ENCODE measurements at places on chromosomes 3 and 15.
A peak's percentile ranks its signal among the peaks of the same experiment; 100 is the strongest.

DNA sequence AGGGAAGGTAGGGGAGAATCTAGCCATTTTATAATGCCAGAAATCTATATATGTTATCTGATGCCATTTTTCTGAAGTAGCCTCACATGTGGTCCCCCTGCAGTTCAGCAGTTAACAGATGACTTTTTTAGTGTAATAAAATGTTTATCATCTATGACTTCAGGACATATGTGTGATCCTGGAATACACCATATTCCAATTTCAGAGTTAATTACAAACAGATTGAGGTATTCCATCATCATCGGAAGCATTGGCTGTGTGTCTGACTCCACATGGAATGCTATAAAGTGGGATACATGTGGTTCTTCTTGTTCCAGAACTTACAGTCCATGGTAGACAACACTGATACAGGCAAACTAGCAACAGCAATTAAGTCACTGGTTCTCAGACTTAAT lies 45.9 kb upstream of the LIMD1 start:
- DNase-seq = no peak
- no peak overlapping the region for H3K27ac ChIP-seq
- no peaks in the 10 kb centered on the region for H3K27me3 ChIP-seq

GRCh38 chr3:20103731-20104130 lies 63.5 kb downstream of the KAT2B start:
- DNase-seq = no peak
- H3K27ac ChIP-seq = no peak overlapping the region
- no peaks in the 10 kb centered on the region for H3K36me3 ChIP-seq
- H3K4me1 ChIP-seq = no peaks in the 10 kb centered on the region
- H3K27me3 ChIP-seq = no peaks in the 10 kb centered on the region

DNA sequence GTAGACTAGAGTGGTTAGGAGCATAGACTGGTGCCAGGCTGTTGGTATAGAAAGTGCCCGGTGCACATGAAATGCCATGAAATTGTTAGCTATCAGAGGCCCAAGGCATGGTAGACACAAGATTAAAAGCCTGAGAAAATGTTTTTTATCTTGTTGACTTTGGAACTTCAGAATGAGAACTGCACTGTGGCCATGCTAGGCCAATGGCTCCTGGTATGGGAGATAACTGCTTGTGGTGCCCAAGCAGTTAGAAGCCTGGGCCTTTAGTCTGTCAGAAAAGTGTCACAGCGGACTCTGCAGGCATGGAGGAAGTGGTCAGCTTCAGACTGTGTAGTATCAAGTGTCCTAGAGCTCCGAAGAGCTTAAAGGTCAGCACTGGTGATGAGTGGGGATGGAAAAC lies 11.9 kb downstream of the FYCO1 start:
- no peak overlapping the region for H3K4me3 ChIP-seq
- no peak overlapping the region for H3K27ac ChIP-seq
- no peak for DNase-seq

- DNase-seq = no peak
- no peak overlapping the region for H3K4me3 ChIP-seq
- H3K27me3 ChIP-seq = no peaks in the 10 kb centered on the region
- H3K4me1 ChIP-seq = no peaks in the 10 kb centered on the region
These were observed 19.9 kb downstream of the DNAJB8 start for GRCh38 chr3:128446821-128447220.

GRCh38 chr15:78195735-78196201 lies 38.6 kb downstream of the ACSBG1 start:
- DNase-seq = no peak
- H3K36me3 ChIP-seq = no peaks in the 10 kb centered on the region
- H3K27ac ChIP-seq = no peak overlapping the region
- H3K27me3 ChIP-seq = no peaks in the 10 kb centered on the region
- no peaks in the 10 kb centered on the region for H3K4me1 ChIP-seq
- H3K4me3 ChIP-seq = no peak overlapping the region

GRCh38 chr3:44400771-44401170 lies 62.2 kb downstream of the TCAIM start:
- no peak overlapping the region for H3K27ac ChIP-seq
- no peaks in the 10 kb centered on the region for H3K27me3 ChIP-seq
- H3K4me1 ChIP-seq = no peaks in the 10 kb centered on the region
- no peaks in the 10 kb centered on the region for H3K36me3 ChIP-seq

DNA sequence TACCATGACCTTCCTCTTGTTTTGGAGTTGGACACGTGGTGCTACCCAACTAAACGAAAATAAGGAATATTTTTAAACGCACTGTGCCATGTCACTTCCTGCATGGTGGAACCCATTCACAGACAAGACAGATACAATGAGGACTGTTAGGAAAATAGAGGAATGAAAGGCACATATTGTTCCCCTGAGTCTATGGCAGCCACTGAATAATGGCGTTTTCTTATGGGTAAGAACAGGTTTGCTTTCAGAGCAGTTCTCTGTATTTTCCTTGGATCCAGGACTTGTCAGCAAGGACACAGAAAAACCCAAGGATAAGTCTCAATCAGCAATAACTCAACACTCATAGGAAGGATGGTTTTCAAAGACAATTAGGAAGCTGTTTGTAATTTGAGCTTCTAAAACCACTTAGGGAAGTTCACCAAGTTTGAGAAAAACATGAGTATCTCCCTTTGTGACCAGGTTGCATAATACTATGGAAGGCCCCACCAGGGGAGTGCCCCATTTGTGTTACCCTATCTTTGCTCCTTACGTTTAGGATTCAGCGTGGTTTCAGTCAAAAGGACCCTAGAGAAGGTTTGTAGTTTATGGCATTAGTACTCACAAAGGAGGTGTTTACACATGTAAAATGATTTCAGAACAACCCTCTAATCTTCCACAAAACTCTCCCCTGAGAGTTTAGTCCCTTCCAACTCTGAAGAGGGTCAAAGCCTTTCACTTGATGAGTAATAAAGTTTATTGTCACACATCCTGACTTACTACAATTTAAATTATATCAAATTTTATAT lies 487.2 kb upstream of the ATP11B start:
- no peaks in the 10 kb centered on the region for H3K36me3 ChIP-seq
- no peaks in the 10 kb centered on the region for H3K4me1 ChIP-seq
- no peak overlapping the region for H3K4me3 ChIP-seq
- DNase-seq = no peak
- H3K27me3 ChIP-seq = no peaks in the 10 kb centered on the region

- H3K27ac ChIP-seq = no peak overlapping the region
- no peak for DNase-seq
- no peaks in the 10 kb centered on the region for H3K4me1 ChIP-seq
- H3K4me3 ChIP-seq = no peak overlapping the region
These were observed 463.5 kb downstream of the RAP2B start for GRCh38 chr3:153625506-153625905.

DNA sequence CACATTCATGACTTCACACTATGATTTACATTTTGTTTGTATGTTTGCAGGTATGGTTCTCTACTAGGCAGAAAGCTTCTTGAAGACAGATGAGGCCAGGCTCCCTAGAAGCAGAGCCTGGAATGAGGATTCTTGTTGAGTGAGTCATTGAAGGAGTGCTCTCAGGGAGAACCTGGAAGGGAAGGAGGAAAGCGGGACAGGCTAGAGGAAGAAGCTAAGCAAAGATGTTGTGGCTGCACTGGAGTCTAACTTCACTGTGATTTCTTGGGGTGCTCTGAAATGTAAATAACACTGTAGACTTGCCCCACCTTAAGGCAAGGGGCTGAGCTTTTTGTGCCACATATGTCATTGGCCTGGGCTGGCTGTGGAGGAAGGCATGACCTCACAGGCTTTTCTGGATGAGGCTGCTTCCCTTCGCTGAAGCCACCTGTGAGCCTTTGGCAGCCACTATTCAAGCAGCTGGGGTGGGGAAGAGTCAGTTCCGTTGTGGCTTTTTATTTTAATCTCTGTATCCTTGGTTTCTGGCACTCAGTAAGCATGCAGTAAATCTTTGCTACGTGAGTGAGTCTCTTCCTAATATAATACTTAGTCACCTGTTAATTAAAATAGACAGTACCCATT lies 307.3 kb downstream of the SV2B start:
- no peaks in the 10 kb centered on the region for H3K36me3 ChIP-seq
- DNase-seq = no peak
- no peaks in the 10 kb centered on the region for H3K27me3 ChIP-seq
- no peak overlapping the region for H3K27ac ChIP-seq

- peak; percentile 36 for DNase-seq
- 0 out of 2 replicates have a peak, but pooled peaks cover 3% of the 10 kb centered on the region for H3K27me3 ChIP-seq
- no peak overlapping the region for H3K4me3 ChIP-seq
- H3K27ac ChIP-seq = no peak overlapping the region
These were observed 74.6 kb upstream of the SNRPA1 start for GRCh38 chr15:101369676-101370075.

GRCh38 chr3:134437211-134437752 lies 48.5 kb downstream of the ANAPC13 start:
- no peaks in the 10 kb centered on the region for H3K27me3 ChIP-seq
- peak overlapping the region; percentile 32 for H3K27ac ChIP-seq
- H3K36me3 ChIP-seq = no peaks in the 10 kb centered on the region

GRCh38 chr3:11724615-11725339 lies 81.1 kb upstream of the VGLL4 start:
- H3K4me3 ChIP-seq = no peak overlapping the region
- 0 out of 2 replicates have a peak, but pooled peaks cover 4% of the 10 kb centered on the region for H3K27me3 ChIP-seq
- DNase-seq = no peak
- H3K27ac ChIP-seq = no peak overlapping the region
- peaks cover 15% of the 10 kb centered on the region for H3K4me1 ChIP-seq

DNA sequence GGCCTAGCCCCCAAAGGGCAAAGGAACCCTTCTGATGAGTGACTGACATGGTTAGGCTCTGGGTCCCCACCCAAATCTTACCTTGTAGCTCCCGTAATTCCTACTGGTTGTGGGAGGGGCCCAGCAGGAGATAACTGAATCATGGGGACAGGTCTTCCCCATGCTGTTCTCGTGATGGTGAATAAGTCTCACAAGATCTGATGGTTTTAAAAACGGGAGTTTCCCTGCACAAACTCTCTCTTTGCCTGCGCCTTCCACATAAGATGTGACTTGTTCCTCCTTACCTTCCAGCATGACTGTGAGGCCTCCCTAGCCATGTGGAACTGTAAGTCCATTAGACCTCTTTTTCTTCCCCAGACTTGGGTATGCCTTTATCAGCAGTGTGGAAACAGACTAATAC lies 16.9 kb downstream of the TKT start:
- H3K4me3 ChIP-seq = no peak overlapping the region
- H3K27me3 ChIP-seq = no peaks in the 10 kb centered on the region
- H3K4me1 ChIP-seq = peaks cover 65% of the 10 kb centered on the region
- no peak overlapping the region for H3K27ac ChIP-seq
- no peak for DNase-seq

DNA sequence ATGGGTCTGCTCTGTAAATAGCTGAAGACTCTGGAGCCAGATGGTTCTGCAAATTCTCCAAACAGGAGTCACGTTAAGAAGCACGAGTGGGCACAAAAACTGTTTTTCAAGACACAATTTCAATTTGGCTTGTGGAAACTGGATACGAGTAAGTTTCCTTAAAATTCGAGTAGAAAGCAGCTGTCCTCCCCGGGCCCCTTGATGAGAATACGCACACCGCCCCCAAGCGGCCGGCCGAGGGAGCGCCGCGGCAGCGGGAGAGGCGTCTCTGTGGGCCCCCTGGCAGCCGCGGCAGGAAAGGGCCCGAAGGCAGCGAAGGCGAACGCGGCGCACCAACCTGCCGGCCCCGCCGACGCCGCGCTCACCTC lies 778 bp upstream of the THBS1 start:
- H3K4me1 ChIP-seq = peaks cover 51% of the 10 kb centered on the region
- peaks cover 41% of the 10 kb centered on the region for H3K36me3 ChIP-seq
- H3K27ac ChIP-seq = peak overlapping the region; percentile 90
- peak; percentile 99 for DNase-seq
- H3K4me3 ChIP-seq = peak overlapping the region; percentile 65
- no peaks in the 10 kb centered on the region for H3K27me3 ChIP-seq

- no peak for DNase-seq
- H3K36me3 ChIP-seq = no peaks in the 10 kb centered on the region
- H3K27me3 ChIP-seq = no peaks in the 10 kb centered on the region
- no peak overlapping the region for H3K4me3 ChIP-seq
- no peak overlapping the region for H3K27ac ChIP-seq
These were observed 269.9 kb downstream of the AGBL1 start for GRCh38 chr15:86349565-86349964.

GRCh38 chr15:44792715-44793114 lies 56.4 kb downstream of the TRIM69 start:
- H3K4me1 ChIP-seq = no peaks in the 10 kb centered on the region
- DNase-seq = no peak
- H3K4me3 ChIP-seq = no peak overlapping the region
- H3K36me3 ChIP-seq = no peaks in the 10 kb centered on the region
- H3K27me3 ChIP-seq = no peaks in the 10 kb centered on the region

- peak overlapping the region; percentile 74 for H3K4me3 ChIP-seq
- H3K27me3 ChIP-seq = no peaks in the 10 kb centered on the region
- peaks cover 9% of the 10 kb centered on the region for H3K4me1 ChIP-seq
- DNase-seq = peak; percentile 16
These were observed 768 bp downstream of the ANO10 start for GRCh38 chr3:43620831-43621655.

GRCh38 chr3:127747751-127748521 lies 74.4 kb downstream of the MGLL start:
- no peak overlapping the region for H3K4me3 ChIP-seq
- H3K27me3 ChIP-seq = no peaks in the 10 kb centered on the region
- peak overlapping the region; percentile 67 for H3K27ac ChIP-seq
- no peaks in the 10 kb centered on the region for H3K36me3 ChIP-seq

DNA sequence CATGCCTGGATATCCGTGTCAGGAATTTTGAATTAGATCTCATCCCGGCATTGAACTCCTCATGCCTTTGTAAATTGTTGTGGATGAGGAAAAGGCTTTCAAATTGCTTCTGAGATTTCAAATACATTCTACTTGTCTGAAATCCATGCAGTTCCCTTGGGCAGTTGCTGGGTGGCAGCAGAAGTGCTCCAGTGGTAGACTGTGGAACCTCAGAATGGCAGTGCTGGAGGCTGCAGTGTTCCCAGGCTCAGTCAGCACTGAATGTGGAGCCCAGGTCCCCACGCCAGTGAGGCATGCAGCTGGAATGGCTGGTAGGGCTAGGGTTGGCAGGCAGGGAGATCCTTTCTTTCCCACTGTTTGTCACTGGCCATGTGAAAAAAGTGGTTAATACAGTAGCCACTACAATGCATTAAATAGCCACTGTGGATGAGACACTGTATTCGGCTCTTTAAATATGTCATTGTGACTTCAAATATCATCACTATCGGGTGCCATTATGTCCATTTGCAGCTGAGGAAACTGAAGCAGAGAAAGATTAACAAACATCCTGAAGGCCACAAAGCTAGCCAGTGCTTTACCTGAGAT lies 98.6 kb downstream of the TPRG1 start:
- peaks cover 3% of the 10 kb centered on the region for H3K4me1 ChIP-seq
- no peaks in the 10 kb centered on the region for H3K27me3 ChIP-seq
- DNase-seq = peak; percentile 70
- no peaks in the 10 kb centered on the region for H3K36me3 ChIP-seq

- H3K4me3 ChIP-seq = no peak overlapping the region
- H3K36me3 ChIP-seq = peaks cover 95% of the 10 kb centered on the region
- H3K4me1 ChIP-seq = no peaks in the 10 kb centered on the region
- peak; percentile 63 for DNase-seq
These were observed 7.1 kb downstream of the ELL3 start for GRCh38 chr15:43769584-43770228.
